Muscle of leg (tissue), 16 donors: ENCODE measurements at places on chromosomes 1 and 21. TPM values are rescaled to one million over a fixed set of nuclear protein-coding genes. Genes with fewer than 3 reads are reported as not detected.

DNA sequence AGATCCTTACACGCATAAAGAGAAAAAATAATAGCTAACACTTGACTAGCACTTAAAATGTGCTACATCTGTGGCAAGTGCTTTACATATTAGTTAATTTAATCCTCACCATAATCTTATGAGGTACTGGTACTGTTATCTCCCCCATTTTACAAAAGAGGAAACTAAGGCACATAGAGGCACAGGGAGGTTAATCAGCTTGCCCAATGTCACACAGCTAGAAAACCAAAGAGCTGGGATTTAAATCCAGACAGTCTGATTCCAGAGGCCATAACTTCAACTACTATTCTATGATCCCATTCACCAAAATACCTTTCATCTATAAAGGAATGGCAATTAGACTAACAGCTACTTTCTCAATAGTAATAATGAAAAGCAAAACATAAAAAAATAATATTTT, 11.7 kb downstream of the SPOCD1 start:
- DNase-seq: no peak

DNA sequence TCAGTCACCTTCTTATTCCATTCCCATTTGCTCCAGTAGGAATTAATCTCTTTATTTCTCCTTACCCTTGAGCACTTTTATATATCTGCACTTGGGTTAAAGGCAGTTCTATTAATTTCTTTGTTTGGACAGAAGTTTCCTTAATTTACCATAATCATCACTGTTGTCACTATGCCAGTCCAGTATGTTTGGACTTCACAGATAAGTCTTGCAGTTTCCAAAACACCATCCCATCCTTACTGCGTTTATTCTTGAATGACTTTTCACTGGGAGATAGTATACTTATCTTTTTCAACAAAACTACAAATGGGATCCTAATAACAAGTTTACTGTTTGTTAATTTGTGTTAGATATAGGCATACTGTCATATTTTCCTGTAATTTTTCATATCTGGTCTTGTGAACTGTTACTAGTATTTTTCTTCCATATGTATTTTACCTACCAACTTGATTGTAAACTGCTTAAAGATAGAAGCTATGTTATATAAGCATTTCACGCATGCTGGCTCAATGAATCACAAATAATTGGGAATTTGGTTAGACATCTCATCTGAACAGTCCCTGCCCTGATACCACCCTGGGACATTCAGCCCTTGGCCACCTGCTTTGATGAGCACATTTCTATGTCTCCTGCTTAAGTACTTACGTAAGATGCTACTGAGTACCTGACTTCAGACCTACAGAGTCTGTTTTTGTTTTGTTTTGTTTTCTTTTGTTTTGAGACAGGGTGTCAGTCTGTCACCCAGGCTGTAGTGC, 78.2 kb downstream of the OLFML2B start:
- no peak for DNase-seq

DNA sequence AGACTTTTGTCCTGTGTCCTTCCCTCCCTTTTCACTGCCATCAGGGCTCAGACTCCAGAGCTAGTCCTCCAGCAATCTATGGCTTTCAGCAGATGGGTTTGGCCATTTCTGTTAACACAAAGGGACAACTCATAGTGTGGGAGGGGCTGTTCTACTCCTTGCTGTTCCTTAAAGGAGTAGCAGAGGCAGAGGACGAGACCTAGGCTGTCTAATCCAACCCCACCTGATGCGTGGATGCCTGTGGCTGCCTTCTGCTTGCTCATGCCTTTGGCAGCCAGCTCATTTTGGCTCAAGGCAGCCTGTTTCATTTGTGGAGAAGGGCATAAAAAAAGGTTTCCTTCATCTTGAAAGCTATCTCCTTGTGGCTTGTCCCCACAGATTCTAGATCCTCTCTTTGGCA, 27.0 kb downstream of the MFSD2A start:
- no peak for DNase-seq

DNA sequence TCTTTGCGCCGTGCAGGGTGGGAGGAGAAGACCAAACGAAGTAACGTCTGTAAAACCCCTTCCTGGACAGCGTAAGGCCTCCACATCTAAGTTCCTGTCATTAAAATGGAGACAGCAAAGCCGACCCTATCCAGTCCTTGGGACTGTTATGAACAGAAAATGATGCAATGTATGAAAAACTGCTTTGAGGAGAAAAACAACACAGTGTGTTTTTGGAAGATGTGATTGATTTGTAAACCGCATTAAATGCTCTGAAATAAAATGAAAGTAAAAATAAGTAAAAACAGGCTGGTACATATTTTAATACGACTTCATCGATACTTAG, 827 bp upstream of the URB1 start:
- no peak for DNase-seq

DNA sequence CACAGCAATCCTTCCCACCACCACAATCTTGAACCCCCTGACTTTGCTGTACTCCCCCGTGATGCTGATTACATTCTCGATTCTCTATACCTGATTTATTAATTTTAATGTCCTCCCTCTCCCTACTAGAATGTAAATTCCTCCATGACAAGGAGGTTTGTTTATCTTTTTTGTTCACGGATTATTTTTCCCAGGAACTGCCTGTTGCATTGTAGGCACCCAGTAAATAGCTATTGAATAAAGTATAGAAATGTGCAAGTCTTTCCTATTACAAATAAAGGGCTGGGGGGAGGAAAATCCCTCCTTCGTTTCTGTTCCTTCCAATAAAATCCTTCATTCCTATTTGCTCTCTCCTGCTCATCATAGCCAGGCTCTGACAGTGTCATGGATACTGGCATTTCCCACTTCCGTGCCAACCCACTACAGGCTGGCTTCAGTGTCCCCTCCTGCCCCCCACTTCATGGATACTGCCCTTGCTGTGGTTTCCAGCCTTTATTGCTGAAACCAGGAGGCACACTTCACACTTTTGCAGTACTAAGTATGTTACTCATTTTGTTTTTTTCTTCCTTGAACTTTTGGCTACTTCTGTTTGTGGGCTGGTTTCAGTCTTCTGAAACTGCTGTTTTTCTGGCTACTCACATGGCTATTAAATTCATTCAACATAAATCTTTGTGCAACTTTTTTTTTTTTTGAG, 7.5 kb downstream of the KIF1B start:
- no peak for DNase-seq

PTGFR gene
- total RNA-seq: 24.1 TPM

SPRR4 gene
- total RNA-seq: not detected
